T-helper 17 cell (primary cell): ENCODE measurements at places on chromosomes 6 and 20.

GRCh38 chr6:70601014-70601413 is 34.3 kb downstream of the SDHAF4 start:
- no peak for DNase-seq

DNA sequence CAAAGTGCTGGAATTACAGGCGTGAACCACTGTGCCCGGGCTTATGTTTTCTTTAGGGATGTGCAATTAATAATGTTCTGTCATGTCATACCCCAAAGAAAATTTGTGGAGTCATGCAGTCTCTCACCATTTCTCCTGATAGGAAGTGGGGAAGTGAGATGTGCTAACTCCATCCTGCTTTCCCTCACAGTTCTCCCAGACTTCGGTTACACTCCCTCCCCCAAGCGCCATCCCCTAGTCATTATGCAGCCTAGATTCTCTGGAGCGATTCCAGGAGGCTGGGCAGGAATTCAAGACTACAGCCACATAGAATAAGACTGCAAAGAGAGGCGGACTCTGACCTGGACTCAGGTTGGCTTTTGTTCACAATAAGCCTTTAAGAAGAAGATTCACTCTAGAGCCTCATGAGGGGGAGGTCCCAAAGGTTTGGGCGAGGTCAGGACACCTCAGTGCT is 271.4 kb downstream of the ALDH8A1 start:
- no peak for DNase-seq

- no peak for DNase-seq
Observed at GRCh38 chr6:115356371-115356770, 704.3 kb downstream of the FRK start.

DNA sequence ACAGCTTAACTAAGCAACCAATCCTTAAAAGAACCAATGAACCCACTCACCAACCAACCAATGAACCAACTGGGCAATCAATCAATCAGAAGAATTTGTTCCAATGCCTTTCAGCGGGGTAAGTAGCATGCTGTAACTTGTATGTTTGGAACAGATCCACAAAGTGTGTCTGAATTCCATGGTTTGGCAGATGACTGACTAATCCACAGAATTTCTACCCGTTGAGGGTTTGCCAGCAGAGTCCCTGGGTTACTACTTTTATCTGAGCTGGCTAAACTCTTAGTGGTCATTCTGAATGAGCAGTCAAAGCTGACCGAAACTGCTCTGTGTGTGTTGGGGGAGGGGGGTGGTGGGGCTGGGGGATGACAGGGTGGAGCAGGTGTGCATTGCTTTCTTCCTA is 125.0 kb upstream of the JAG1 start:
- no peak for DNase-seq

DNA sequence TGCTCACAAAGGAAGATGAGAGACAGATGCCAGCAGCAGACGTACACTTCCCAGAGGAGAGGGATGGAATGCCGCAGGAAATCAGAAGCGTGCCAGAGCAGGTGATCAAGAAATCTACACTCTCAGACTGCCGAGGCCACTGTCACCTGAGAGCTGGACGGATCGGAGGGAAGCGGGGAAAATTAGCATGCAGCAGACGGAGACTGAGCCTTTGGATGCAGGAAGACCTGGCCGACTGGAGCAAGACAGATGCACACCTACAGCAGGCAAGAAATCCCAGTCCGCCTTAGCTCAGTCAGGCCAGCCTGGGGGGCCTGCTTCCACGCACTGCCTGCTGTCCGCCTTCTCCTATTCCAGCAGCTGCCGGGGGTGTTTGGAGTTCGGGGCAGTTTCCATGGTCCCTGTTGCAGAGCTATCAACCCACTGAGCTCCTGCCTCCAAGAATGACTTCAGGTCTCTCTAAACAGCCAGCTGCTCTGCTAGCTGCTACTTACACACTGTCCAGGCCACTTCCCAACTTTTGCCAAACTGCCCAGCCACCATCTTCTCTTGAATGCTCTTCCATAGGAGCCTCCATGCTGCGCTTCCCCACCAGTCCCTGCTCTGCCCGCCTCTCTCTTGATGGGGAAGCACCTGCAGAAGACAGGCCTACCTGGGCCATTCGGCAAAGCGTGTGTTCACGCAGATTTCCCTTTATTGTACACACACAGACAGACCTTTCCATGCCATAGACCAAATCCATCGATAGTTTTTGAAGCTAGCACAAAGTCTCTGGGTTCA is 368.5 kb downstream of the ZFAND3 start:
- no peak for DNase-seq

- no peak for DNase-seq
Observed at GRCh38 chr6:150846641-150847040, 18.9 kb upstream of the MTHFD1L start.

DNA sequence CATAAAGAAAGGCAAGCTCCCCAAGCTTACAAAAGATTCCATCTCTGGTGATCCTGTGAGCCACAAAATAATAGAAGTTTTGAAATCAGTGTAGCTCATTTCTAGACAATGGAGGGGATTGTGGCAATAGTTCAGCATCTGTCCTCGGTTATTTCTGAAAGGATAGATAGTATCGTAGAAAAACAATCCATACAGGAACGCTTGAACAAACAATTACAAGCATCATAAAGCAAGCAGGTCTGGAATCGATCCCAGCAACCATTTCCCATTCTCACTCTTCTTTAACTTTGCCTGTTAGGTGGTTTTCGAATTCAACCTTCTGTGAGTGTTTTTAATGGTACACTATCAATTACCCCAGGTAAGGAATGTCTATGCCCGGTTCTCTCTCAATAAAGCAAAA is 931.1 kb downstream of the KIF16B start:
- no peak for DNase-seq

- peak; percentile 8 for DNase-seq
Observed at GRCh38 chr6:161418463-161418945, 144.6 kb upstream of the AGPAT4 start.

DNA sequence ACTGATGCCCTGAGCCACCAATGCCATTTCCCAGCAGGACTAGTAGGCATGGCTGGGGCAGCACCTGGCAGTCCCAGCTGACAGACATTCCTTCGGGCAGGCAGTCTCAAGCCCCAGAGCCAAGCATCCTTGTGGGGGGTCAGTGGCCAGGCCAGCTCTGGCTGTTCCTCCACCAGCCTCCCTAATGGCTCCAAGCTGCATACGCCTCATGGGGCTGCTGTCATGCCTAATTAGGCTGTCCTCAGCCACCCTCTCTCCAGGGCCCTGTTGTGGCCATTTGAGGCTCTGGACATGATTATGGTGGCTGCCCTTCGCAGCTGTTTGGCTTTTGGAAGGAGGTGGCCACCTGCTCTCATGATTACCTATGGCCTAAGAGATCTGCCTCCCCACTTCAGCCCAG is 79.4 kb downstream of the DLGAP4 start:
- no peak for DNase-seq

GRCh38 chr6:119938752-119939151 is 589.2 kb upstream of the MAN1A1 start:
- no peak for DNase-seq
